ENCODE measurements at places on chromosomes 1 and 21. TPM values are rescaled to one million over a fixed set of nuclear protein-coding genes. Genes with fewer than 3 reads are reported as not detected.

GRCh38 chr1:216090556-216090955 lies 332.7 kb downstream of the USH2A start:
- H3K27ac ChIP-seq, result no peak overlapping the region
- H3K4me3 ChIP-seq, result no peak overlapping the region
- H3K27me3 ChIP-seq, result no peaks in the 10 kb centered on the region
- no peak for DNase-seq

DNA sequence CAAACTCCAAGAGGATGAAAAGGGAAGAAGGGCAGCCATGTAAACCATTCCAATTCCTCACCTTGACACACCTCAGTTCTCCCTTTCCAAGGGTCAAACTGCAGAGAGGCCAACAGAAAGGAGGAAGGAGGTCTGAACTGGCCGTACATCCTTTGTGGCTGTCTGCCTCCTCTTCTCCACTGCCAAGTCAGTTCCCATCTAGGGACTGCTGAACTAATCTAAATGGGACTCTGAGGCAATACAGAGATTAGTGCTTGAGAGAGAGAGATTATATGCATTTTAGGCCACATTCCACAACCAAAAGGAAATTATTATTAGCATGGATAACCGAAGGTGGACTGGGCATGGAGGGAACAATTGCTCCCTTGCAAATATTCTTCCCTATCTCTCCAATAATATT lies 2.7 kb downstream of the ARHGEF11 start:
- H3K27me3 ChIP-seq, result peaks cover 69% of the 10 kb centered on the region
- no peak for DNase-seq
- peaks cover 14% of the 10 kb centered on the region for H3K4me1 ChIP-seq

DNA sequence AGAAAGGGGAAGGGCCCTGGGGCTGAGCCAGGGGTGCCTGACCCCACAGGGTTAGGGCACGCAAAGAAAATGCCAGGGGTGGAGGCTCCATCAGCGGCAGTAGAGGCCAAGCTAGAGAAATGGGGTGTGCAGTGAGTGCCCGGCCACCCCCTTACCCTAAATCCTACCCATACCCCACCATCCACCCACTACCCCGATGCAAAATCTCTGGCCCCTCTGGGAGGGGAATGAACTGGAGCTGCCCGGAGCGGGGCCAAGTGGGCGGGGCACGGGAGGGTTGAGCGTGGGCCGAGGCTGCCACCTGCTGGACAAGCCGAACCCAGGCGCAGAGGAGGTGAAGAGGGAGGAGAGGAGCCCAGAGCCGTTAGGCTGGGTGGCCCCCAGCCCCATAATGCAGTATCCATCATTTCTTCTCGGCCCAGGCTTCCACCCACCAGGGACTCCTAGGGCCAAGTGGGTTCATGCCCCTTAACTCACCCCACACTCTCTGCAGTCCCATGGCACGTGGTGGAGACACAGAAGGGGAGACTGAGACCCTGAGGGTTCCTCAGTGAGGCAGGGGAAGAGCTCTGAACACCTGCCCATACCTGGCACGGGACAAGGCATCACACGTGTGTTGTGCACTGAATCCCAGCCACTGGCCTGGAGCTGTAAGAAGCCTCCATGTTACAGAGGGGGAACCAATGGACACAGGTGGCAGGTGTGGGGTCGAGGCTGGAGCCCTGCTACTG lies 1.4 kb upstream of the C1QC start:
- H3K36me3 ChIP-seq, result no peaks in the 10 kb centered on the region
- peak; percentile 76 for DNase-seq
- no peaks in the 10 kb centered on the region for H3K4me1 ChIP-seq
- no peaks in the 10 kb centered on the region for H3K27me3 ChIP-seq
- no peak overlapping the region for H3K4me3 ChIP-seq

DNA sequence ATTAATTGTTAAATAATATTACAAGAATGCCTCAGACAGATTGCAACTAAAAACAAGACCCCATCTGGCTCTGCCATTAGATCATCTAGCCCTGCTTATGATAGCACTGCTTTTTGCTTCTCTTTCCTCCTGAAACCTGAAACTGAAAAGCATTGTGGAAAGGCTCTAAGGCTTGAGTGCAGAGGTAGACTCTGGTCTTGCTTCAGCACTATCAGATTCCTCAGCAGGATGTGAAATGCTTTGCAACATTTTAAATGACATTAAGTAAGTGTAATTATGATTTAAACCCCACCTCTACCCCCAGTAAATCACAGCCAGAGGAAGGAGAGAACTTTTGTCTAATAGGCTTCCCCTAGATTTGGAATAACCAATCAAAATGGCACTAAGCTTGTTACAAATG lies 32.9 kb downstream of the PHC2 start:
- DNase-seq, result no peak
- peaks cover 13% of the 10 kb centered on the region for H3K4me1 ChIP-seq
- no peaks in the 10 kb centered on the region for H3K36me3 ChIP-seq
- peaks cover 19% of the 10 kb centered on the region for H3K27me3 ChIP-seq

DNA sequence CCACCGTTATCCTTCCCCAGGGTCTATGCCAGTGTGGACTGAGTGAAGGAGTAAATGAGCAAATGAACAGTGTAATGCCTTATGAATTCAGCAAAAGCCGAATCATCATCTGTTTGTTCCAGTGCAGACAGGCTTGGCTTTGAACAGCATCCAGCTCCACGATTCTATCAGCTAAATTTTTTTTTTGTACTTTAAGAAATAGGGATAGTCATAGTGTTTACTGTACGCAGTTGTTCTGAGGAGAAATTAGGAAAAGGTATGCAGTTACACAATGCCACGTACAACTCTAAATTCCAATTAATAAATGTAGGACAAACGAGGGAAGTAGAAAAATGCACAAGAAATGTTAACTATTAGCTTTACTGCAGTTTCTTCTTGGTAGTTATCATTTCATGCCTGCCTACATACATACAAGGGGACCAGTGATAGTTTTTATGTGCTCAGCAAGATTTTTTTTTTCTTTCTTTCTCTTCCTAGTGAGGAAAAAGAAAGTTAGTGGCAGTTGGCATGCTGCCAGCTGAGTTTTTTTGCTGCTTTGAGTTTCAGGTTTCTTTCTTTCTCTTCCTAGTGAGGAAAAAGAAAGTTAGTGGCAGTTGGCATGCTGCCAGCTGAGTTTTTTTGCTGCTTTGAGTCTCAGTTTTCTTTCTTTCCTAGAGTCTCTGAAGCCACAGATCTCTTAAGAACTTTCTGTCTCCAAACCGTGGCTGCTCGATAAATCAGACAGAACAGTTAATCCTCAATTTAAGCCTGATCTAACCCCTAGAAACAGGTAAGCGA lies at the start of gene IFI44L:
TSS of gene IFI44L (plus strand) at position 646 of the 777 bp plus-strand sequence. CDS start 7,468 bp downstream, outside the sequence.
- peak; percentile 78 for DNase-seq
- peaks cover 55% of the 10 kb centered on the region for H3K4me1 ChIP-seq
- H3K27me3 ChIP-seq, result peaks cover 7% of the 10 kb centered on the region
- peak within 1 kb of the TSS; percentile 93 for H3K27ac ChIP-seq

GRCh38 chr21:17081193-17081592 lies 431.6 kb upstream of the CXADR start:
- H3K4me3 ChIP-seq, result no peak overlapping the region
- no peak overlapping the region for H3K27ac ChIP-seq
- DNase-seq, result no peak

DNA sequence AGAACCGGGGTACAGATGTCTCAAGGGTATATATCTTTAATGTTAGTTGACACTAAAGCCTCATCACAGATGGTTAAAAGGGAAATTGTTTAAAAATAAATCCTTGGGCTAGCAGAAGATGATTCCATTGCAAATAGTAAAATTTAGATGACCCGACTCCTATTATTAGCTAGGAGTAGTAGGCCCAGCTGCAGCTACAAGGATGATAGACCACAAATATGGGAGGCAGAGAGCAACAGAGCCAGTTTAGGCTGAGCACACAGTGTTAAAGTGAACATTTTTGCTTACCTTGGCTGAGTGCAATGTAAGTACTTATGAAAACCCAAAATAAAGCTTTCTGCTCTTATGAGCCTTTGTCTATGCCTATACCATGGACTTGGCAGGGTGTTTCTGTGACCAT lies 100.5 kb upstream of the COL11A1 start:
- no peak for DNase-seq
- H3K27ac ChIP-seq, result no peak overlapping the region
- H3K4me1 ChIP-seq, result no peaks in the 10 kb centered on the region
- H3K27me3 ChIP-seq, result no peaks in the 10 kb centered on the region

- H3K36me3 ChIP-seq, result peaks cover 2% of the 10 kb centered on the region
- no peak overlapping the region for H3K27ac ChIP-seq
- no peak for DNase-seq
- H3K4me1 ChIP-seq, result peaks cover 39% of the 10 kb centered on the region
- no peak overlapping the region for H3K4me3 ChIP-seq
Measured at GRCh38 chr1:10935724-10936123, 76.7 kb upstream of the TARDBP start.

DNA sequence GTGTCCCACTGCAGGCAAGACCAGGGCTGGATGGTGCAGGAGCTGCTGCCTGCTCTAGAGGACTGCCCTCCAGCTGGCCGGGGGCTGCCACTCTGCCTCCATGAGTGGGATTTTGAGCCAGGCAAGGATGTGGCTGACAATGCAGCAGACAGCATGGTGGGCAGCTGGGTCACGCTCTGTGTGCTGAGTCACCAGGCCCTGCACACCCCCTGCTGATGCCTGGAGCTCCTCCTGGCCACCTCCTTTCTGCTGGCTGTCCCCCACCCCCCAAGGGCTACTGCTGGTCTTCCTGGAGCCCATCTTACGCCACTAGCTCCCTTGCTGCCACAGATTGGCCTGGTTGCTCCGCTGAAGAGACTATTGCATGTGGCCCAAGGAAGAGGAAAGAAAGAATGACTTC lies 3.9 kb upstream of the ZSCAN20 start:
- no peak for DNase-seq
- H3K27me3 ChIP-seq, result peaks cover 3% of the 10 kb centered on the region
- no peaks in the 10 kb centered on the region for H3K36me3 ChIP-seq
- H3K27ac ChIP-seq, result no peak overlapping the region

DNA sequence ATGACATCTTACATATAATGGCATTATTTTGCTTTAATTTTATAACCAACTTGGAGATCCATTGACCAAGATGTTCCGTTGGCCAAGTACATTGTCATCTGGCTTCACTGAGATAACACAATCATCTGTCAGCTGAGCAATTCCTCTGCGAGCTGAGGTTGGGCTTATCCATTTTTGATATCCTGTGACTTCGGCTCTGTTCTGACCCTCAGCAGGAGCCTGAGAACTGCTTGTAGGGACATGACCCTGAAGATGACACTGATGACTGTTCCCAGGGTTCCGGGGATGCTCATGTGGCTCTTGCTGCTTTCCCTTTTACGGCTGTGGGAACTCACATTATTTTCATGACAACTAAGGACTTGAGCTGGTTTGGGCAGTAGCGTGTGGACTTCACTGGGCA lies 51.2 kb downstream of the TLR5 start:
- H3K27me3 ChIP-seq, result no peaks in the 10 kb centered on the region
- H3K4me1 ChIP-seq, result peaks cover 5% of the 10 kb centered on the region
- no peak overlapping the region for H3K4me3 ChIP-seq
- no peaks in the 10 kb centered on the region for H3K36me3 ChIP-seq
- DNase-seq, result no peak
- no peak overlapping the region for H3K27ac ChIP-seq

DNA sequence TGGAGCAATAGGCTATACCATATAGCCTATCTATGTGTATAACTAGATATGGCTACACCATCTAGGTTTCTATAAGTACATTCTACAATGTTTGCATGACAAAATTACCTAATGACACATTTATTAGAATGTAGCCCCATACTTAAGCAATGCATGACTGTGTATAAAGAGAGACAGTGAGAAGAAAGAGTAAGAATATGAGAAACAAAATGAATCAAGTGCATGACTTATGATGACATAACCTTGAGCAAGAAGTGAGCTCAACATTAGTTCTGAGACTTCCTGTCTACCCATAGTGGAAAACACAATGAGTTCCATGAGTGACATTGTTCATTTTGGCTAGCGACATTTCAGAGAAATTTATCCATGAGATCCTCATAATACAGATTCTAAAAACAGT lies 10.1 kb downstream of the SLC44A5 start:
- H3K27ac ChIP-seq, result no peak overlapping the region
- DNase-seq, result no peak
- peaks cover 6% of the 10 kb centered on the region for H3K27me3 ChIP-seq
- H3K4me3 ChIP-seq, result no peak overlapping the region

- H3K27ac ChIP-seq, result peak overlapping the region; percentile 90
- no peaks in the 10 kb centered on the region for H3K27me3 ChIP-seq
- H3K4me3 ChIP-seq, result peak overlapping the region; percentile 45
- H3K36me3 ChIP-seq, result peaks cover 24% of the 10 kb centered on the region
Measured at GRCh38 chr1:116504308-116505156, 66.3 kb downstream of the CD58 start.

DNA sequence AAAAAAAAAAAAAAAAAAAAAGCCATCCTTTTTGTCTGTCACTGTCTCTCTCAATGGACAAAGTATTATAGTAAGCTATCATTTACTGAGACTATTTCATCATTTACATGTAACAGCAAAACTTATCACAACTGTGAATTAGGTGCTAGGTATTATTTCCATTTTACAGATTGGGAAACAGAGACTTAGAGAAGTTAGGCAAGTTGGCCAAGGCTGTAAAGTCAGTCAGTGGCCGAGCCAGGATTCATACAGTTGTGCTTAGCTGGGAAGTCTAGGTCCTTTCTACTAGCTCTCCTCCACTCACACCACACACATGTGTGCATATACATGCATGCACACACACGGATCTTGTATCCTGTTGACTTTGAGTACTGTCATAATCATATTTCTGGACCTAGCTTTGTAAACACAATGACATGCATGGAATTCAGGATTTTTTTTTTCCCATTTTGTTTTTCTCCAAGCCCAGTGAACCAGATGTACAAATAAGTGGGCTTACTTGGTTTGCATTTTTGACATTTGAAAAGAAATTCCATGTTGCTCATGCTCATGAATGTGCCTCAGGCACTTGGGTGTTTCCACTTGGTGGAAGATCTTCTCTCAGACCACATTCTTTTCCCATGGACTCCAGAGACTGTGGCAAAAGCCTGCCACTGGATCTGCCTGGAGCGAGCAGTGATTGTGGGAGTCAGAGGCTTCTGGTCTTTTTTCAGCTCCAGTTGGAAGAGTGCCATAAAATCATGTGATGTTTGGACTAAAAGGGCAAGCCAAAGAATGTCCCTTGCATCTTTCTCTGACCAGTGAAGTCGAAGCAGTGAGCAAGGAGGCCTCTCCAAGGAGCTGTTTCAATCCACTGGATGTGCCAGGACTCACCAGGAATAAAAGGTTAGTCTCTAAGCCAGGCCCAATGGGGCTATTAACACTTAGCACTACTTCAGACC lies 61.7 kb upstream of the DNAJC6 start:
- H3K36me3 ChIP-seq, result no peaks in the 10 kb centered on the region
- no peak overlapping the region for H3K4me3 ChIP-seq
- no peaks in the 10 kb centered on the region for H3K4me1 ChIP-seq
- peaks cover 27% of the 10 kb centered on the region for H3K27me3 ChIP-seq
- DNase-seq, result no peak

DNA sequence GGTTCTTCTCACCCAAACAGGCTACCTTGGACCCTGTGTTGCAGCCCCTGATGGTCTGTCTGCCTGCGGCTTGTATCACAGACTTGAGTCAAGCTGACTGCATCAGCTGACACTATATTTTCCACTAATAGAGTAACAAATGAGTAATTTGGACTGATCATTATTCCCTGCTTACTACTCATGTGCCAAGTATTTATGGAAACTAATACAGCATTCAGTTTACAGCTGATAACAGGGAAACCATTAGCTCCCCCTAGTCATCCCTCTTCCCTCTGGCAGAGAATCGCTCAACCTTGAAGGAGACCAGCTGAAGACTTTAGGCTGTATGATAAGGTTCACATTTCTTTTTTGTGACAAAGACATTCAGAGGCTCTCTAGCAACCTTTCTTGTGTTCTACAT lies 116.6 kb upstream of the SYT6 start:
- peaks cover 5% of the 10 kb centered on the region for H3K4me1 ChIP-seq
- no peak overlapping the region for H3K27ac ChIP-seq
- no peak for DNase-seq
- no peaks in the 10 kb centered on the region for H3K36me3 ChIP-seq
- H3K4me3 ChIP-seq, result no peak overlapping the region

The CHD5 gene
- total RNA-seq, result 0.47 TPM

The PDZK1 gene
- total RNA-seq, result 0.78 TPM

The OXCT2 gene
- 0.32 TPM for total RNA-seq

The CSMD2 gene
- not detected for total RNA-seq

Measured in activated CD8-positive, alpha-beta T cell treated with anti-CD3 and anti-CD28 coated beads, Interleukin-2, amount 10 ng/mL, durations not matched to agents 7 days and 5 days (primary cell).